ENCODE measurements at places on chromosomes 3 and 15.

GRCh38 chr15:40793216-40793989 lies 13.5 kb upstream of the ZFYVE19 start:
- no peak for DNase-seq

DNA sequence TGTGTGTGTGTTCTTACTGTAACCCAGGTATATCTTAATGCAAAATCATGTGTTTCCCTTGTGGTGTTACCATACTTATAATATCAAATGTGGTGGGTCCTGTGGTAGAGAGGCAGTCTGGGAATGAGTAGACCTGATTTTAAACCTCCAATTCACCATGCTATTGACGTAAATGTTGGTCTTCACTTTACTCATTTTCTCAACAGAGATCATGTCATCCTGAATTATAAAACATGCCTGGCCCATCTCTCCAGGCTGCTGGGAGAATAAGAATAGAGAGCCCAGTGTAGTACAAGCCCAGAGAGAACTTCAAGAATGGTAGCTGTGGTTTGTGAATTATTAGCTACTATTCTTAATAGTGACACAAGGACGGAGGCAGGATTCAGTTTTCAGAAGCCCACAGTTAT lies 88.1 kb downstream of the MBNL1 start:
- DNase-seq = no peak

- peak; percentile 52 for DNase-seq
Observed at GRCh38 chr3:169780742-169781141, 7.5 kb downstream of the MYNN start.

DNA sequence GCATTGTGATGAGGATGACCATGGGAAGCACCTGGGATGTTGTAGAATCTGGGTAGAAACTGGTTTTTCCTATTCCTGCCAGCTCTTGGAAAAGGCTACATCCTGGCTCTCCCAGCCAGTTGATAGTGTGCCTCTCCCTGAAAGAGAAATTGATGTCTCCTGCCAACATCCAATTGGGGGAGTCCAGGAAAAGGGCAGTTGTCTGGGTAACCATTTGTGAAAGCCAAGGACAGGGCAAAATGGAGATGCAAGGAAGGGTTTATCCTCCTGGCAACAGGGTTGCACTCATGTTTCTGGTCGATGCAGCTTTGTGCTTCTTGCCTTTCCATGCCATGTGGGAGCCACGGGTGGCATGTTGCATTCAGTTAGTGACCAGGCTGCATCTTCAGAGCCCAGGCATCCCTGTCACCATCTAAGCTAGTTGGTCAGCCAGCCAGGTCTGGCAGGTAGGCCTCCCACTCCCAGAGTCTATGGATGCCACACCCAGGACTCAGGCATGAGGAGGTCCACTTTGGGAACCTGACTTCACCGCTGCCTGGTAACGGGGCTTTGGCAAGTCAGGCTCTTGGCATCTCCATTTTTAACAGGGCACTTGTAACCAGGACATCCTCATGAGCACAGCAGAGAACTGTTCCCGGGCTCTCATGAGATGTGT lies 153.5 kb downstream of the DNAJB8 start:
- DNase-seq = no peak

GRCh38 chr3:14143271-14144225 lies 18.7 kb downstream of the TMEM43 start:
- DNase-seq = no peak

All from T-helper 1 cell (primary cell).